Endothelial cell of umbilical vein (primary cell): ENCODE measurements at places on chromosomes 11 and 22. TPM values are rescaled to one million over a fixed set of nuclear protein-coding genes. Genes with fewer than 3 reads are reported as not detected.

DNA sequence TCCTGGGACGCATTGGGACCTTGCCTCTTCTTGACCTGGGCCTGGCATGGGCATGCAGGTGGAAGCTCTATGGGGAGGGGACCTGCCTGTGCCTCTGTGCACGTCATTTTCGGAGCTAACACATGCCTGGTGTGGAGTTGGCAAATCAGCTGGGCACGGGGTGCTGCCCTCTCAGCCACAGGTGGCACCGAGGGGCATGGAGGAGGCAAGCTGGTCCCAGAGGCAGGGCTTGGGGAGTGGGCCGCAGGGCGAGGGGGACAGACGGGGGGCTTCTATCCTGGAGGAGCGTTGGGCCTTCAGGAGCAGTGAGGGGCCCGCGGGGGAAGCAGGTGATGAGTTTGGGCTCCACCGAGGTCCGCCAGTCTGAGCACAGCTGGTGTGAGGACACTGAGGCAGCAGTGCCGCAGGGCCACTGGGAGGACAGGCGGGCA lies 362.0 kb downstream of the TBC1D22A start:
- no peak for DNase-seq

LTO1 gene
- total RNA-seq: 27.3 and 30.9 TPM in 2 replicates

DNA sequence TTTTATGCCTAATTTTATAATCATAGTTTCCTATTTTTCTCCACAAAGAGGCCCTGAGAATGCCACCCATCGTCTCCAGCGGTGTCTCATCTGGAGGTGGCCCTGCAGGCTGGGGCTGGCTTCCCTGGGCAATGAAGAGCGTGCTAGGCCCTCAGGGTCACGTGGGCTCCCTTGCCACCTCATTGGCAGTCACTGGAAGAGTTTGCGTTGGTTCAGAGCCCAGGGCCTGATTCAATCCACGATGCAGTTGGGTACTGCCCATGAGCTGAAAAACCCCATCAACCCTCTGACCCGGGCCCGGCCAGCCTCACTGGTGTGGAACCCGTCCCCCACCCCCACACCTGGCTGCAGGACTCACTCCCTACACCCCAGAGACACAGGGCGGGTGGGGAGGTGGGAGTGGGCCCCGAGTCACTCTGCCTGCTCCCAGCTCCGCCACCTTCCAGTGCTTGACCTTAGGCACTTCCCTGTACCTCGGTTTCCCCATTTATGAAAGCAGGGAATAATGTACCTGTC lies 43.4 kb upstream of the A4GALT start:
- no peak for DNase-seq

DNA sequence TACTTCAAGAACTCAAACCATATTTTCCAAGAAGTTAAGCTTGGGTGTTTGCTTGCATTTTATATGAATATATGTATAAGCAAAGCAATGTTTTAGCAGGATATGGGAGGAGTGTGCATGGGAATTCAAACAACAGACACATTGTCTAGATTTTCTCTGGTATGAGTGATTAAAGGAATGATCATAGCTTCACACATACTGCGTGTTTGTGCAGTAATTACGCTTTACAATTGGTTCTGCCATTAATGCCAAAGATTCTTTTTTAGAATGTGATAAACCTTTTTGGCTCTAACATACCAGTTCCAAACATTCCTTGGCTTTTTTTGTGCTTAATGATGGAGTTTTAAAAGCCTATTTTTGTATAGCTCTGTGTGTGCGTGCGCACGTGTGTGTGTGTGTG lies 54.0 kb downstream of the CCDC34 start:
- DNase-seq: no peak

DNA sequence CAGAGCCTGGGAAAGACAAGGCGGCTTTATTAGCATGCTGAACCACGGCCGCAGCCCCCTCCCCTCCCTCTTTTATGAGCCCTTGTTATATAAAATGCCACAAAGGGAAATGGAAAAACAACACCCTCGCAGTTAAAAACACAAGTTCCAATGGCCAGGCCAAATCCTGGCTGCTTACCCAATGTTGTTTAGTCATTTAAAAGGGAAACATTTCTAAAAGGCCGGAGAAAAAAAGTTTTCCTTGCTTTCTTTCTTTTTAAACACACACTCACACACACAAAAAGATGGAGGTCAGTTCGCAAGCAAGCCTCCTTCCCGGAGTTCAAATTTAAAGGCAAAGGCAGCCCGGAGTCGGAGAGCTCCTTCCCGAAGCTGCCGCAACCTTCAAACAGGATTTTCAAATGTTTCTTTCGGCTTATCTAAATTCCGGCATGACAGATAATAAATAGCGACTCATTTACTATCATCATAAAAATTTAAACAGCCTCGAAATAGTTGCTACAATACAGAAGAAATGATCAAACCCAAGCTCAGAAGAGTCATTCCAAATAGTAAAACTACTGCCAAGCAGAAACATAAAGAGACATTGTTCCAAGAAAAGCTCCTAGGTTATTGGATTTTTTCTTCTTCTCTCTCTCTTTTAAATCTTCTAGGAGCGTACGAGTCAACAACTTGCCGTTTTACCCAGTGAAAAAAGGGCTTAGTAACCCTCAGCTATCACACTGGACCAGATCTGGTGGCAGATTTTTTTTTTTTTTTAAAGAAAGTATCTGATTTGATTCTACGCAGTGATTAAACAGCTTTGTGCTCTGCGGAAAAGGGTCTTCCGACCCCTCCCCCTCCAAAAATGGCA lies 3.5 kb downstream of the PHF21B start:
- no peak for DNase-seq

OR5AL1 gene
- not detected in 2 replicates for total RNA-seq

- DNase-seq: no peak
Measured at GRCh38 chr11:110716361-110716760, 4.1 kb upstream of the ARHGAP20 start.

GRCh38 chr11:112396076-112396475 lies 135.4 kb upstream of the PLET1 start:
- no peak for DNase-seq

DNA sequence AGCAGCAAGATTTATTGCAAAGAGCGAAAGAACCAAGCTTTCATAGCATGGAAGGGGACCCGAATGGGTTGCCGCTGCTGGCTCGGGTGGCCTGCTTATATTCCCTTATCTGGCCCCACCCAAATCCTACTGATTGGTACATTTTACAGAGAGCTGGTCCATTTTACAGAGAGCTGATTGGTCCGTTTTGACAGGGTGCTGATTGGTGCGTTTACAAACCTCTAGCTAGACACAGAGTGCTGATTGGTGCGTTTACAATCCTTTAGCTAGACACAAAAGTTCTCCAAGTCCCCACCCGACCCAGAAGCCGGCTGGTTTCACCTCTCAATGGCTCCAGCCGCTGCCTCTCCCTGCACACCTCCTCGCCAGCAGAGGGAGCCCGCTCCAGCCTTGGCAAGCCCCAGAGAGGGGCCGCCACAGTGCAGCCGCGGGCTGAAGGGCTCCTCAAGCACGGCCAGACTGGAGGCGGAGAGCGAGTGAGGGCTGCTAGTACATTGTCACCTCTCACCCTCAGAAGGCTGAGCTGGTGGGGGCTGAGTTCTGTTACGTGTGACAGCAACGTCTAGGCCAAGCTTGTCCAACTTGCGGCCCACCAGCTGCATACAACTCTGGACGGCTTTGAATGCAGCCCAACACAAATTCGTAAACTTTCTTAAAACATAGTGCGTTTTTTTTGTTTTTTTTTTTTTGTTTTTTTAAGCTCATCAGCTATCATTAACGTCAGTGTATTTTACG lies 8.7 kb downstream of the PTH start:
- peak; percentile 40 for DNase-seq

GRAP2 gene
- total RNA-seq: not detected in 2 replicates

POU2AF1 gene
- total RNA-seq: not detected in 2 replicates

DNA sequence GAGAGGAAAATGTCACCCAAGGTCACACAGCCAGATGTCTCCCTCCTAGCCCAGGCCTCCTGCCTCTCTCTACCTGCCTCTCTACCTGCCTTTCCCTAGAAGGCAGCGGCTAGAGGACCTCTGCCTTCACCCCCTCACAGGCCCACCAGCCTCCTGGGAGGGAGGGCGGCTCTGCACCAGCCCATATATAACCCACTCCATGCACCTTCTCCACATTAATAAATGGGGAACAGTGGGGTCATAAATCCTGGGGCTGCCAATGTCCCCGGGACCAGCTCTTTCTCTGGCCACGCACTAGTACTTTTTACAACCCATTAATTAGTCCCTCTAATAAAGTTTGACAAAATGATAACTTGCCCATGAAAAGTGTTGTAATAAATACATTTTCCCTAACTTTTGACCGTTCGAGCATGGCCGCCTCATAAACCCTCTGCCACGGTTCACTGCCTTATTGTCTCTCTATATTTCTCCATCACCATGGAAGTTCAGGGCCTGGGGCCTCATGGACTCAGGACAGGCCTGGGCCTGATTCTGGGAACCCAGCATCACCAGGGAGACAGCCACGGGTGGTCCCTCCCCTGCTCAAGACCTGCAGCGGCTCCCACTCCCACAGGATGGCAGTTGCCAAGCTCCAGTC lies 102.1 kb downstream of the MN1 start:
- DNase-seq: no peak

GRCh38 chr11:130458410-130458729 lies 9.9 kb downstream of the ADAMTS15 start:
- DNase-seq: no peak
